Kidney epithelial cell (primary cell): ENCODE measurements at places on chromosomes 5 and 9.

GRCh38 chr9:107906074-107906473, 416.5 kb upstream of the KLF4 start:
- no peak for DNase-seq

- peak; percentile 97 for DNase-seq
These were observed 6.6 kb downstream of the TJP2 start for GRCh38 chr9:69180670-69181069.

DNA sequence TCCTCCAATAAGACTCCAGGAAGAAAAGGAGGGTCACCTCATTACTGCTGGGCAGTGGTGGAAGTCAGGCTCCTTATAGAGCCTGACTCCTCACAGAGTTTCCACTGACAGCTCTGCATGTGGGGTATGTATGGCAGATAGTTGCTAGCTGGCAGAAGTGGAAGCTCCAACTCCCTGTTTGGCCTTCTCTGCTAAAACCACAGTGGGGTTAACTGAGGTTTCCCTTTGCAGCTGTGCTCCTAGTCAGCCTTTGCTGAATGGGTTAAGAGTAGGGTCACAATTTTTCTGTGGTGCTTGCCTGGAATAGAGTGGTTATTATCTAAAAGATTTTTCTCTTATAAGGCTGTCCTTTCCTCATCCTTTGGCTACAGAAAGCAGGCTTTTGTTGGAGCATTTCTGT, 327.5 kb downstream of the FBXL17 start:
- no peak for DNase-seq

- DNase-seq: no peak
These were observed 53.9 kb downstream of the ZCCHC7 start for GRCh38 chr9:37174247-37174646.

- DNase-seq: no peak
These were observed 20.6 kb downstream of the GNAQ start for GRCh38 chr9:78011049-78011448.

GRCh38 chr5:147349241-147349640, 114.4 kb downstream of the STK32A start:
- DNase-seq: no peak

DNA sequence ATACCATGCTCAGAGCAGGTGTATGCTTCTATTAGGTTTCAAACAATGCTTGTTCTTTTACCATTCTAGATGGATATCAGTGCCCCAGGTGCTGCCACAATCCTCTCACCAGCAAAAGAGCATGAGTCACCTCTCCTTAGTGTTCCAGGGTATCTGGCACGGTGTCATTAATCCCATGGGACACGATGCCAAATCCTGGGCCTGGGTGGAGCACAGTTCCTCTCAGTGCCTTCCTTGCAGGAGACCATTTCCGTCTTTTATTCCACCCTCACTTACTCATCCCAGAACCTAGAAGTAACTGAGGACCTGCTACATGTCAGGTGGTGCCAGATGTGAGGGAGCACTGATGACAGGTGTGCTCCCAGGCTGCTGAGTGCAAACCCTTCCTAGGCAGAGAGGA, 1.3 kb upstream of the OR13J1 start:
- peak; percentile 1 for DNase-seq

DNA sequence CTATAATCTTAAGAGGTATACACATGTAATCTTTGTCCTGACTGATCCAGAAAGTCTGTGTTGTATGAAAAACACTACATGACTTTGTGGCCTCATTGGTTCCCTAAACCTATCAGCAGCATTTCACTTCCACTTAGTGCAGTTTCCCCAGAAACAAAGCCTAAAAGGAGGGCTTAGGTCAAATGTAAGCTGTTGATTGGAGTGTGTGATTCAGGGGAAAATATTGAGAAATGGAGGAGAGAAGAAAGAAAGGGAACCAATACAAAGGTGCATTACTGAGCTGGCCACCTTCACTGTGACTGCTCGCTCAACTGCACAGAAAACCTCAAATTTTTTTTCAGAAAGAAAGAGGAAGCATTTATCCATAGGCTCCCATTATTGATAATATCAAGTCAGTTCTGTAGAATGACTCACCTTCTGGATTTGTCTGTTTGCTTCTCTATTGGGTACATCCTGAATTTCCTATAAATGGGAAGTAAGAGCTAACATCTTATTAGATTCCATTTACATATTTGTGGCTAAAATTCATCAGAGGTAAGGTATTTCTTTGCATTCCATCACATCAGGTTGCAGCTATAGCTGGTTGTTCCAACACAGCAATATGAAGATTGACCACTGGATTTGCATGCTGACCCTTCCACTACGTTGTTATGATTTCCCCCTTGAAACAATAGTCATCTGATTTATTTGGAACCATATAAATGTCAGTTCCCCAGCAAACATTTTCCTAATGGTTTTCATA, 10.3 kb upstream of the FST start:
- DNase-seq: peak; percentile 25

GRCh38 chr5:127867022-127867783, 164.0 kb downstream of the CCDC192 start:
- DNase-seq: no peak

GRCh38 chr9:13729955-13730354, 450.5 kb upstream of the MPDZ start:
- DNase-seq: no peak

DNA sequence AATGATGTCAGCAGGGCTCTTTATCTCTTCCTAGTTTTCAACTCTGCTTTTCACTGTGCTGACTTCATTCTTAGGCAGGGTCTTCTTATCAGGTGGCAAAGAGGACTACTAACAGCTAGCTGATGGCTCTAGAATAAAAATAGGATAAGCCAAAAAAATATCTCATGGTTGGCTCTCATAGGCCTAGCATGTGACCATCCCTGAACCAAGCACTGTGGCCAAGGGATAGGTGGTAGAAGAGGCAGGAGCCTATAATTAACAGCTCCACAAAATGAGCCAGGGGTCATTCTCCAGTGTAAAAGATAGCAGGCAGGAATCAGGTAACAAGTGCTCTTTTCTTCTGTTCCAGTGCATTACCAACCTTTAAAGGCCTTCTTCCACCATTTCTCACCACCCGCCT, 21.1 kb downstream of the ANKDD1B start:
- DNase-seq: no peak

GRCh38 chr5:34608859-34609648, 47.1 kb upstream of the RAI14 start:
- peak; percentile 81 for DNase-seq
